AG10803 (cell line): ENCODE measurements at places on chromosomes 5 and 9.

DNA sequence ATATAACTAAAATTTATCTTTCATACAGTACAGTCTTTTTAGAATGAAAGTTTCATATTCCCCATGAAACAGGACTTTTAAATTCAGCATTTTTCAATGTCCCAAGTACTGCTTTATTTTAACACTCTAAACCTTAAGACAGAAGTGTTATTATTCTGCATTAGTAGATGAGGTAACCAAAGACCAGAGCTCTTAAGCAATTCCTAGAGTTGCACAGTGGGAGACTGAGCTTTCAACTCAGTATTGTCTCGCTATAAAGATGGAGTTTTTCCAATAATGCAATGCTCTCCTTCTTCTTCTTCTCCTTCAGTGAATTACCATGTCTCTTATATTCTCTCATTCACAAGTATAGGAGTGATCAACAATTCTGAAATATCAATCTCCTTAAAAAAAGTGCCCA is 479.7 kb downstream of the CETN3 start:
- DNase-seq, result peak; percentile 10

GRCh38 chr9:84000186-84000585 is 19.6 kb downstream of the RMI1 start:
- peak; percentile 73 for DNase-seq

DNA sequence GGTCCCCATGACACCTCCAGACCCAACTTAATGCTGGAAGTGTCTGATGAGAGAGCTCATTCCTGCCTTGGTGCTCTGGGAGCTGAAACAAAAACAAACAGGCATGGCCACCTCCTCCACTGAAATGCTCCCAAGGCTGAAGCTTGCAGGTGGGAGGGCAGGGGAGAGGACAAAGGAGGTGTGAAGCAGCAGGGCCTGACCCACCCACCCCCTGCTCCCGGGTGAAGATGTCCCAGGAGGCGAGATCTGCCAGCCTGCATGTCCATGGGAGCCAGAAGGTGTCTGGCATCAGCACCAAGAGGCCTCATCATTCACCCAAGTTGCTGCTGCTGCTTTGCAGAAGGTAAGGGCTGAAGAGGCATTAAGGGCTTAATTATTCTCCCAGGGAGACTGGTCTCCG is 4.2 kb upstream of the CCIN start:
- no peak for DNase-seq

DNA sequence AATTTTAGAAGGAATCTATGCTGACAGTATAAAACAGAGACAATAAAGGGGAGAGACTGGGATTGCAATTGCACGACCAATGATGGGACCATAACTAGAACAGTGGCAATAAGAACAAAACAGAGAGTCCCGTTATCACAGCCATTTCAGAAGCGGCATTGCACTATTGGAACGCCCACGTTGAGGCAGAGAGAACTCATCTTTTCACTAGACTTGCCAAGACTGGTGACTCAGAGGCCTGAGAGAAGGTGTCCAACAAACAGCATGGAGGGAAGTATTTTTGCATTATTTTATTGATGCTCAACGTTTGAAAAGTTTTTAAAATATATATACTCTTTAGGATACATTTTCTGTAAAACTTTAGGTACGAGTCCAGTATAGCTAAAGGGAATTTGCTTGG is 737.7 kb downstream of the TLE1 start:
- DNase-seq, result no peak

- no peak for DNase-seq
These were observed 3.6 kb downstream of the OR13C8 start for GRCh38 chr9:104572612-104573011.

DNA sequence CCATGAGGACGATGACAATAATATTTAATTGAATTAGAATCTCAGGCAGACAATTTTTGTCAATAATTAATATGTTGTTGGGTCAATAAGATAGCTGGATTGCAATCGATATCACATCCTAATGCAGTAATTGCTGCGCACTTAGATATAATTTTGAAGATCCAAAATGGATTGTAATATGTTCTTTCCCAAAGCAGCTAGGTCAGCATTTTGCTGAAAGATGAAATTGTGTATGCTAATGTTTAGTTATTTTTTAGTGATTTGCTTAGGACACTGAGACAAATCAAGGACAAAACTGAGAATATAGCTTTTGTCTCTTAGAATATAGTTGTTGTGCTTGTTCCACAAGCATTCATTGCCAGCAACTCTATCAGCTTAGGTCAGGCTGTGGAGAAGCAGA is 389.9 kb downstream of the MTRR start:
- no peak for DNase-seq

GRCh38 chr5:140345919-140346347 is 470 bp downstream of the HBEGF start:
- DNase-seq, result peak; percentile 55

DNA sequence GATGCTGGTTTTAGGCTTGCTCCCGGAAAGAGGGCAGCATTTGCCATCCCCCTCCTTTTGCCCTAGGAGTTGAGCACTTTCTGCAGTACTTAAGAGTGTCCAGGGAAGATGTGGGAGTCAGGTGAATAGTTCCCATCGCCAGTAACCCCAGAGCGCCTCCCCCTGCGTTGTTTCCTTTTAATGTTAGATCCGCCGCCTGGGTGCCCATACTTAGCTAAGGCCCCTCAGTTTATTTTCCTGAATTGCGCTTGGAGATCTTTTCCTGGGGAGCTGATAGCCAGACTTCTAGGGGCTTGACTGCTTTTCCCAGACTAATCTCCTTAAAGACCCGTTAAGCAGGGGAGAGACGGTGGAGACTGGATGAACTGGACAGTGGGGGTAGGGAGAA is 377 bp upstream of the PCDHAC2 start:
- DNase-seq, result no peak

- peak; percentile 74 for DNase-seq
These were observed 25.9 kb upstream of the ECM2 start for GRCh38 chr9:92561374-92562330.

DNA sequence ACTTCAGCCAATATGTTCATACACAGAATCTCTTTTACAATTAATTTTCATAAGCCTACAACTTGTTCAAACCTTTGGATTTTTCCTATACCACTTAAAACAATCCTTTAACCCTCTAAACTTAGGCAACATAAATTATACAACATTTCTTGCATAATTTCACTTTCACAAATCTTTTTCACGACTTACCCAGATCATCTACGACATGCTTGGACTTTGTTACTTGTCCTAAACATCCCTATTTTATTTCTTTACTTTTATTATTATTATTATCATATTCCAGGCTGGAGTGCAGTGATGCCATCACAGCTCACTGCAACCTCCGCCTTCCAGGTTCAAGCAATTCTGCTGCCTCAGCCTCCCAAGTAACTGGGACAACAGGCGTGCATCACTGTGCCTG is 68.0 kb downstream of the CACNA1B start:
- no peak for DNase-seq

DNA sequence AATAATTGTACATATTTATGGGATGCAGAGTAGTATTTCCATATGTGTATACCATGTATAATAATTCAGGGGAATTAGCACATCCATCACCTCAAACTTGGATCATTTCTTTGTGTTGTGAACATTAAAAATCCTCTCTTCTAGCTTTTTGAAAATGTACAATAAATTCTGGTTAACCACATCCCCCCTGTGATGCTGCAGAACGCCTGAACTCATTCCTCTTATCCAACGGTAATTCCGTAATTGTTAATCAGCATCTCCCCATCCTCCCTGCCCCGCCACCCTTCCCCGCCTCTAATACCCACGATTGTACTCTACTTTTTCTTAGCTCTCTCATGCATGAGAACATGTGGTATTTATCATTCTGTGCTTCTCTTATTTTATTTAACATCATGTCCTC is 127.7 kb upstream of the ANKRD55 start:
- DNase-seq, result peak; percentile 37

- DNase-seq, result peak; percentile 90
These were observed 97.9 kb downstream of the YIPF5 start for GRCh38 chr5:144072518-144072927.

- DNase-seq, result no peak
These were observed 357.8 kb downstream of the TMEM167A start for GRCh38 chr5:82719368-82719767.

DNA sequence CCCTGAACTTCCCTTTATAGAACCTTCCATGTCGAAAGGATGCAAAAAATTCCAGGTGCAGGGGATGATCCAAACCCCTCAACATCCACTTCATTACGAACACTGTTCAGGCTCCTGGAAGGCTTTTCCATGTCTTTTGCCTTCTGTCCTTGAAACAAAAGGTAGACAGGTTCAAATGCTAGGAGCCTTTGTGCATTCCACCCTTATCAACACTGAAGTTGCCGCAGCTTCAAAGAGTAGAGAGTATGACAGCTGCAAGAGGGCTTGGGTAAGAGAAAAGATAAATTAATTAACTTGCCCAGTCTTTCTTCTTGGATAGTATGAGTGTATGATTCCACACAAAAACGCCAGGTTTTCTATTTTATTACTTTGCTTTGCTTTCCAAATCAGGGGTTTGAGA is 269.1 kb upstream of the MSX2 start:
- no peak for DNase-seq

GRCh38 chr5:172063463-172064235 is 57.2 kb upstream of the FBXW11 start:
- no peak for DNase-seq

DNA sequence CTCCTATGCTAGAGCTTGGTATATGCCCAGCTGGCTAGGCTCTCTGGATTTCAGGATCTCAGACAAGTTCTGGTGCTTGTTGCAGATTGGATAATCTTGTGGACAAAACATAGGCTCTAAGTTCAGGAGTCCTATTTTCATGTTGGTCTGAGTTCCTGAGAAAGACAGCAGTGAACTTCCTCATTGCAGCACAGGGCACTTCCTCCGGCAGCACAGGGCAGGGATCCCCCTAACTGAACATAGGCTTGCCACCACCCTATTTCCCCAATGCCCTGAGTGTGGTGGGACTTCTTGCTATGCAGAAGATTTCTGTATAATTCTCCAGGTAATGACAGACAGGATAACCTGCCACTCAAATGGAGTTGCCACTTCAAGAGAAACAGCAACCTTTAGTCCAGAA is 220.1 kb downstream of the PIK3R1 start:
- DNase-seq, result no peak

DNA sequence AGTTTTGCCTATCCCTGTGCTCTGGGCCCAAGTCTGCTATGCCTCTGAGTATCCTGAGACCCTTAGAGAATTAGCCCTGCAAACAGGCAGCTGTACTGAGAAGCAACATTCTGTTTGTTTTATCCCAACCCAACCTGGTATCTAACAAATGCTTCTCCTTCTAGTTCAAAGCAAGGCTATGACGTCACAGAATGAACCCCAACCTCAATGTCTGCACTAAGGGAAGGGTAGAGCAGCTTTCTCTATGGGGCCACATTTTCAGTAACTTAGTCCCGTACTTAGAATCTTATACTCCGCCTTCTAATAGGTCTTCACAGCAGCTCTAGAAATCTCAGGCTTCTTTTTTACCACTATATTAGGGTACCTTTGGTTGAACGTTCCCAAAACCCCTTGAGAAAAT is 169.6 kb downstream of the TSSK1B start:
- DNase-seq, result no peak

DNA sequence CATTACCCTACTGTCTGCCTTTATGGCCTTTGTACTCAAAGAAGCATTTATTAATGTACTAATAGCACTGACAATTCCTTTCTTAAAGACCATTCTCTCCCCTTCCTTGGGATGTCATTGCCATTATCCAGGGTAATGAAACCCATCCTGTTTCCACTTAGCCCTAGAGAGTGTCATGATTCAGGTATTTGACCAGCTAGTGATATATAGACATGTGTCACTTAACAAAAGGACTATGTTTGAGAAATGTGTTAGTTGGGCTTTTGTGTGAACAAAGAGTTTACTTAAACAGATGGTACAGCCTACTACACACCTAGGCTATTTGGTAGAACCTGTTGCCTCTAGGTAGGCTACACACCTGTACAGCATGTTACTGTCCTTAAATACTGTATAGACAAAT is 2.0 kb downstream of the ATP6V0E1 start:
- DNase-seq, result no peak

DNA sequence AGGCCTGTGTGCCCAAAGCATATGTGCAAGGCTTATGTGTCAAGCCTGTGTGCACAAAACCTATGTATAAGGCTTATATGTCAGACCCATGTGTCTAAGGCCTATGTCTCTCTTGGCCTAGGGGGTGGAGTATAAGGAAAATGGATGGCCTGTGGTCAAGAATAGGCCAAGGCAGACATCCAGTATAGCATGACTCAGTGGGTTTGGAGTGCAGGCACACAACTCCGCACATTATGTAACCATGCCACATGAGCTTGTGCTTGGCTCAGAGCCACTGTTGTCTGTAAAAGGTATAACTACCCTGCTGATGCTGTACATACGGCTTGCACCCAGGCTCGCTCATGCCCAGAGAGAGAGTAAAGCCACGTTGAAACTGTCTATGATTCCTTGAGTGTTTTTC is 626.4 kb upstream of the NUDT12 start:
- peak; percentile 9 for DNase-seq

DNA sequence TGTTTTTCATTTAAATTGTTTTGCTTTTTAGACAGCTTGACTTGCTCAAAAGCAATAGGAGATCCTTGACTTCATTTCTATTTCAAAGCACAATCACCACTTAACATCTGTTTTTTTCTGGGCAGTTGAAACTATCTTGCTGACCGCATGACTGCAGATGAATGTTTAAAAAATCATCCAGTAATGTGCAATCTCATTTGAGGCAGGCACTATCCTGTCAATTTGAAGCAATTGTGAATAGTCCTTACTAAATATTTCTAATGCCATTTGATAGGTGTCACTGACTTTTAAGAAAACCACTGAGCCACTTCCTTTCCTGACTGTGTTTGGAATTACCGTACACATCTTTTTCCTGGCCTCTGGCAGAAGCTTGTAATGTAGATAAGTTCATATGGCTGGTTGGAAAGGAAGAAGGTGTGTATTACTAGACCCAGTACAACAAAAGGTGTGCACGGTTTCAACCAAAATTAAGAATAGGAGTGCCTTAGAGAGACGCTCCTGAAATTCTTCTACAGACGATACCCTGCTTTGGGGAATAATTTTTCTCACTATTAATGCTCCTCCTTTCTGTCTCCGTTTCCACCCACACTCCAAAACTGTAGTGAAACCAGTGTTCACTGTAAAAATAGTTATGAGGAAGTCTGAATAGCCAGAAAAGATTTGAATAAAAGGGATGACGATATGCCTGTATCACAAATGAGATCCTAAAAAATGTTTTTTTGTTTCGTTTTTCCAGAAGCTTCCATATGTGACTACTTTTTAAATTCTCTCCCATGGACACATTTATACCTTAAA is 136.7 kb upstream of the MOCS2 start:
- peak; percentile 97 for DNase-seq

DNA sequence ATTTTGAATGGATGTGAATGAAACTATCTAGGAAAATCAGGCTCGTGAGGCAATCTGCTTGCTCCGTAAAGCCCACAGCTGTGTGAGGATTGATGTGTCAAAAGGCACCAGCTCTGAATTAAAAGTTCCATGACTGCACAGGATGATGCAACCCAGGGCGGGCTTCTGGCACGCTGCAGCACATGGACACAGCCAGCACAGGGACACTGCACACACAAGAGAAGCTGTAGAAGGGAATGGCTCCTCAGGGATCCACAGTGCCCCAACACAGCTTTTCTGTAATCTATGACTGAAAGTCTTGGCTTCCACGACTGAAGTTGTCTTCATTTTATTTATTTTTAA is 151.0 kb downstream of the GCNT1 start:
- peak; percentile 87 for DNase-seq
